ENCODE measurements at places on chromosomes 3 and 15.
A peak's percentile ranks its signal among the peaks of the same experiment; 100 is the strongest.

DNA sequence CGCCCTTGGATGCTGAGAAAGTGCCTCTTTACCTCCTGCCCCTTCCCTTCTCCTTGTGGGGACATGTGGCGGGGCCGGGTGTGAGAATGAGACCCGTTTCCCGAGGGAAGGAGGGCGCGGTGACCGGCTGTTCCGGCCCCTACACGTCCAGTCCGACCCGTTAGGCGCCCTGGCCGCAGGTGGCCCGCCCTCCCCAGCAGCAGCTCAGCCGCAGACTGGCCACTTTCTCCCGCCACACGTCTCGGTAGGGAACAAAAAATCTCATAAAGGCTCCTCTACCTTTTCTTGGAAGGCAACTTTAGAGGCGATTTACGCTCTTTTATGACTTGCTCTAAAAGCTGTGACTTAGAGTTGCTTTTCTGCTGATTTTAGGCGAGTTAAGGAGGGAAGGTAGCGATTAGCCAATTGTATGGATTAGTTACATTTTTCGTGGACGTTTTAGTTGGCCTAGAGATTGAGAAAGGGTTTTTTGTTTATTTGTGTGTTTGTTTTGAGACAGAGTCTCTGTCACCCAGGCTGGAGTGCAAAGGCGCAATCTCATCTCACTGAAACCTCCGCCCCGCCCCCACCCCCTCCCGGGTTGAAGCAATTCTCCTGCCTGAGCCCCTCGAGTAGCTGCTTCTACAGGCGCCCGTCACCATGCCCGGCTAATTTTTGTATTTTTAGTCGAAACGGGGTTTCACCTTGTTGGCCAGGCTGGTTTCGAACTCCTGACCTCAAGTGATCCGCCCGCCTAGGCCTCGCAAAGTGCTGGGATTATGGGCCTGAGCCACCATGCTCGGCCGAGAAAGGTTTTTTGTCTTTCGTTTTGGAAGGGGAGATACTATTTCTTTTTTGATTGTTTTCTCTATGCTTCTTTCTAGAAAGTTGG lies 8.3 kb upstream of the PGPEP1L start:
- no peak for DNase-seq

- no peak for DNase-seq
Measured at GRCh38 chr3:186502966-186503712, 41.0 kb downstream of the CRYGS start.

DNA sequence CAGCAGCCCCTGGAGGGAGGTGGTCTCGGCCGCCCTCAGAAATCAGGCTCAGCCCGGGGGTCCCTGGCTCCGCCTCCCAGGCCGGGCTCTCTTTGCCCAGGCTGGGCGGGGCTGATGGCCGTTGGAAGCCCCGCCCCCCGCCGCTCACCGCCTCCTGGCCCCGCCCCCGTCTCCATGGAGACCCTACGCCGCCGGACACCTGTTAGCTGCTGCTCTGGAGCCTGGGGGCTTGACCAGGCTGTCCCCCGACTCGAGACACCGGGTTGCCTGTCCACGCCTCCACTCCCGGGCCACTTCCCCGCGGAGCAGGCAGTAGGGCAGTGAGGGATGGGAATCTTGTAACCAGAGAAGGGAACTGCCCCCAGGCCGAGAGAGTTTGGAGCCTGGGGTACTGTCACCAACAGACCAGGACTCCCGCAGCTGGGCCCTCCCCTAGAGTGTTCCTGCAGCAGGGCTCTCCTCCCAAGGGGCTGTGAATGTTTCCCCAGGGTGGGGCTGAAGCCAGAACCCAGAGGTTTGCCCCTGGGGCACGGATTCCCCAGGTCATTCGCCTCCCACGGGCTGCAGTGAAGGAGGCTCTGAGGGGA lies 27.8 kb upstream of the RPL32 start:
- no peak for DNase-seq

DNA sequence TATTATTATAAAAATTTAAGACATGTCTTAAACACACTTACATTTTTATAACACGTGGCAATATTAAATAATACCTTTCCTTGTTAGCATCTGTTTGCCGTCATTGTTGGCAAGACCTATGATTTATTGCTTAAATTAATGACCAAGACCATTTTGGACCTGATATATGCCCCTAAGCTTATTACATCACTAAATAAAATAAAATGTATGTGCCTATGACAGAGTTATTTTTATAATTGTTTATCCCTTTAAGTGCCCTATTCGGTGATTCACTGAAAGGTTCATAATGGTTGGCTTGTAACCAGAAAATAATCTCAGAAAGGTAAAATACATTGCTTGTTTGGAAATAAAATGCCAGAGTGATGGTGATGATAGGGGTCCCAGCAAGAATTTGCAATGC lies 17.5 kb downstream of the CDIN1 start:
- DNase-seq: no peak

DNA sequence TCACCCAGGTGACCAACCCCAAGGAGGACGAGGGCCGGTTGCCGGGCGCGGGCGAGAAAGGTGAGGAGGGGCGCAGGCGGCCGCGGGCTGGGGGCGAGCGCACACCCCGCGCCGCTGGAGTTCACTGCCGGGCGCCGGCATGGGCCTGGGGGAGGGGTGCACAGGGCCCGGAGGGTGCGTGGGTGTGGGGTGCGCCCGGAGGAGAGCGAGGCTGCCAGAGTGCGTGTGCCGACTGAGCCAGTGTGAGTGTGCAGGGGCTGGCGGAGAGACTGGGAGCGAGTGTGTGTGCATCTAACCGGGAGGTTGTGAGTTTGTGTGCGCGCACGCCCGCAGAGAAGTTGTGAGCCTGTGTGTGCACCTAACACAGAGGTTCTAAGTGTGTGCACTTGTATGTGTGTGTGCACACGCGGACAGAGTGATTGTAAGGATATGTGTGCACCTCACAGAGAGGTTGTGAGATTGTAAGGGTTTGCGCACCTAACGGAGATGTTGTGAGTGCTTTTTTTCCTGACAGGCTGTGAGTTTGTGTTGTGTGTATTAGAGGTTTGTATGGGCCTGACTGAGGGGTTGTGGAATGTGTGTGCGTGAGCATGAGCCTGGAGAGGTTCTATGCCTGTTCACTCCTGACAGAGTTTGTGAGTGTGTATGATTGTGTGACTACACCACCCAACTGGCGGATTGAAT lies 681 bp downstream of the CTDSPL start:
- DNase-seq: peak; percentile 22

DNA sequence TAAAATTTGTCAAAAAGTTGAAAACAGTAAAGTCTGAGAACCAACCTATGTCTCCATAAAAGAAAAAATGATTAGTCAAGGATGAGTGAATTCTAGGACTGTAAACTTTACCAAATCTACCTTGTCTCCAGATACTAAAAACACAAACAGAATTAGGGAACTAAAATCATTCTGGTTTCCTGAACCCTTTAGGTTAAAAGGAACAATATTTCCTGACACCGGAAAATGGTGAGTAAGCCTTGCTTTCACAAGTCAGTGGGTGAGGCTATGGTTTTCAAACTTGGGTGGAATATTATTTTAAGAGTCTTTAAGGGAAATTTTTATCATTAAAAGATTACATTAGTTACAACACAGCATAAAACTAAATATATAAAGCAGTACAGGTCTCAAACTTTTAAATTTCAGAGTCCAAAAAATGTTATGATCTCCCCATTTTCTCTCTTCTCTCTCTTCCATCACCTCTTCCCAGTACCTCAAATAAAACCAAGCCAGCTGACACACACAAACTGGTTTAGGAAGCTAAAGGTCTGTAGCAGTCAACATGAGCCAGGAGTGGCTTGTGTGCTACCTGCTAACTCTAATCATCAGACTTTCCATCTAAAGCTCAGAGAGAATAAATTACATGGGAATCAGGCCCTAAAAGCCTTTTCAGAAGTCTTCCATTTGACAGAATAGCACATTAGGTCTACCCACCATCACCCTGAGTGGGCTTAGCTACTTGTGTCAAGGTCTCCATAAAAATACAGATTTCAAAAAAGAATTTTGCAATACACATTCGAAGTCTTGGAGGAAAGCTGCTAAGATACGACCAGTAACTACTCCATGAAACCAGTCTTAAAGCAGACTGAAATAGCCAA lies 2.2 kb downstream of the SLC12A6 start:
- no peak for DNase-seq

GRCh38 chr15:76330080-76330680 lies 6.4 kb upstream of the ISL2 start:
- DNase-seq: no peak

DNA sequence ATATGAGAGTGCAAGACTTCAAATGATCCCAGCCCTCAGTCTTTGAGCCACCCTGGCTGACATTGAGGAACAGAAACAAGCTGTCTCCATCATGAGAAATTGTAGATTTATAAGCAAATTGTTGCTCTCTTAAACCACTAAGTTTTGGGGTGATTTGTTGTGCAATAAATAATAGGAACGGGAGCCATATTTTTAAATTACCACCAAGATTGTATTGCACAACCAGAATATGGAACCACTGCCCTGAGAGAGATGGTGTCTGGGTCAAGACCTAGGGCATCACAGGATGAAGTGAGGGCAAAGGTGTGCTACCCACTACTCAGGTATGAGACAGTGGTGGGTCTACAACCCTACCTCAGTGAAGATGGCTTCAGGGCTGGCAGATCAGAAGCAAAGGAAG lies 2.3 kb upstream of the CFAP92 start:
- no peak for DNase-seq
